C1 segment of cervical spinal cord (tissue), 14 donors: ENCODE measurements at places on chromosomes 16 and 17.
A peak's percentile ranks its signal among the peaks of the same experiment; 100 is the strongest.

- DNase-seq: no peak
Measured at GRCh38 chr17:75625813-75626486, 7.3 kb upstream of the SMIM5 start.

DNA sequence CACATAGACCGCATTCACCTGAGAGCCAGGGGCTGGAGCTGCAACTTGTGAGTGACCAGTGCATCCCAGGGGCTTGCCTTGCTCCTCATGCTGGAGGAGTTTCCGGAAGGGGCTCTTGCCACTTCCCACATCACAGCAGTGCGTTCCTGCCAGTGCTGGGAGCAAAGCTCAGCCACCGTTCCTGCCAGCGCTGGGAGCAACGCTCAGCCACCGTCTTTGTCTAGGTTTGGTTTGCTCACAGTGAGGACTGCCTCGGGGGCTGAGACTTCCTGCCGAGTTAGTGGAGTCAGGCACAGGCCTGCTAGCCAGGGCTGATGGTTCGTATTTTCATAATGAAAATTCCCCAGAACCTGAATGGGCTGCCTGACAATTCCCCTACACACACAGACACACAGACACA, 5.4 kb upstream of the CHRNE start:
- no peak for DNase-seq

DNA sequence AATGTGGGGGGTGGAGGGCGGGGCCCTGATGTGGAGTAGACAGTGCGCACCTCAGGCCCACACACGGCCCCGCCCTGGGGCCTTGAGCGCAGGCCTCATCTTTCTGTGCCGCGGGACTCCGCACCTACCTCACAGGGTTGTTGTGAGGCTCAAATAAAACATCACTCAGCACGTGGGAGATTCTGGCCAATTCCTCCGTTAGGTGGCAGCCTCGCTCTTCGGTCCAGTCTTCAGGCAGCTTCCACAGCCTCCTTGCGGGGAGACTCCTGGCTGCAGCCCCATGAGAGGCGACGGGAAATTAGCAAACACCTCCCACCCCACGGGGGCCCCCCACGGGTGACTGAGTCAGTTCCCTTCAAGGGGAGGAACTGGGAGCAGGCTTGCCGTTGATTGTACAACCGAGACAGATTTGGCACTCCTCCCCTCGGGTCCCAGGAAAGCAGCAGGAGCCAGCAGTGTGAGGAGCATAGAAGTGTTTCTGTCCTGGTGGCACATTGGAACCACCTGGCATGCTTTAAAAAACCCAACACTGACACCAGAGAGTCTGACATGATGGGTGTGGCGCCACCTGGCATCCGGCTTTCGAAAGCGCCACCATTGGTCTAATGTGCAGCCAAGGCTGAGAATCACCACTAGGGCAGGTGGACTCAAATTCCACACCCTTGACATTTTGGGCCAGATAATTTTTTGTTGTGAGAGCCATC, 7.6 kb downstream of the MRM1 start:
- no peak for DNase-seq

DNA sequence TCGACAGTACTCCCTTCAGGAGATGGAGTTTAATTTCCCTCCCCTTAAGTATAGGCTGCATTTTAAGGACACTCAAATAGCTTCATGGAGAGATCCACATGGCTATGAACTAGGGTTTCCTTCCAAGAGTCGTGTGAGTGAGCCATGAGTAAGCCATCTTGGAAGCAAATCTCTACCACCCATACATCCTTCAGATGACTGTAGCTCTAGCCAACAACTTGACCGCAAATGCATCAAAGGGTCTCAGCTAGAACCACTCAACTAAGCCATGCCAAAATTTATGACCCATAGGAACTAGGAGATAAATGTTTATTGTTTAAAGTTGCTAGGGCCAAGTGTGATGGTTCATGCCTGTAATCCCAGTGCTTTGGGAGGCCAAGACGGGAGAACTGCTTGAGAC, 43.4 kb downstream of the METTL16 start:
- DNase-seq: no peak

GRCh38 chr17:33964344-33964979, 290.6 kb upstream of the CCL2 start:
- DNase-seq: no peak

- no peak for DNase-seq
Measured at GRCh38 chr16:28265822-28266221, 26.5 kb upstream of the SBK1 start.

- peak; percentile 53 for DNase-seq
Measured at GRCh38 chr16:57185446-57185944, 344 bp downstream of the PSME3IP1 start.

- DNase-seq: no peak
Measured at GRCh38 chr17:21113049-21113690, 13.6 kb upstream of the DHRS7B start.

GRCh38 chr17:48374650-48375230, 55.3 kb downstream of the SKAP1 start:
- DNase-seq: no peak

DNA sequence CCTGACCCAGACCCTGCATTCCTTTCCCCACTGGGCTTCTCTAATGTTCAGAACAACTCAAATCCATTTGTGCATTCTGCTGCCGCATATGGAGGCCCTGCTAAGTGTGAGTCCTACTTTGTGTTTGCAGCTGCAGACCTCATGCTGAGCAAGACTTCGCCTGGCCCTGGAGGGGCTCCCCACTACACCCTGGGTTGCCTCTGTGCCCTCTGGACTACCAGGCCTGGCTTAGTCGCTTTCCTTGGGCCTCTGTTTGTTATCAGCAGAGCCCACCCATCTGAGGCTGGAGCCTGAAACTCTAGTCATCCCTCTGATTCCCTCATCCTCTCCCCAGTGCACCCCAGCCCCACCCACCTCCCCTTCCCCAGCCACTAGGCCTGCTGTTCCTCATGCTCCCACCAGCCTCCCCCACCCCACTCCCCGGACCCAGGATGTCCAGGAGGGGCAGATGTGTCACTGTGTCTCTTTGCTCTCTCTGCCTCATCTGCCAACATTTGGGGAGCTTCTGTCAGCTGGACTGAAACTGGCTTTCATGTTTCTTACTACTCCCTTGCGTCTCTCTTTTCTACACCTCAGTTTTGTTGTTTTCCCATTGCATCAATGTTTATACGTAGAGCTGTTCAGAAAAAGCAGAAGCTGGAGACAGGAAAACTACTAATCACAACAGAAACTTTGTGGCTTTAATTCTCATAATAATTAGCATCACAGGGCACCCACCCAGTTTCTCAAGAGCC, 17.9 kb upstream of the CD300E start:
- DNase-seq: no peak

- no peak for DNase-seq
Measured at GRCh38 chr17:27390540-27390939, 65.7 kb upstream of the KSR1 start.

- peak; percentile 34 for DNase-seq
Measured at GRCh38 chr17:1003972-1004768, 7.2 kb downstream of the TIMM22 start.

DNA sequence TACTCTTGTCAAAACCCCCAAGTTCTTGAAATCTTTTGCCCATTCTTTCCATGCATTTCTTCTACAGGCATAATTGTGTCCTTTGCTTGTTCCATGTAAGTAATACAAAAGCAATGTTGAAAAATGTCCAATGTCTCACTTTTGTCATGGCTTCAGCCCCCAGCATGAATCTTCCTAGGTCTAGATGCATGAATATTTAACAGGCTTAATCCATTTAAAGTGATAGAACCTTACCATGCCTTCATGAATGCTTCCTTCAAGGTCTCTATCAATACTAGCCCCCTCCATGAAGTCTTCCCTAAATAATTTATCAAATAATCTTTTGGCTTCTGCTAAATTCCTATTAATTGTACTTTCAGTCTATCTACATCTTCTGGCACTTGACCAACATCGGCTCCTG, 46.1 kb upstream of the ANKFY1 start:
- DNase-seq: no peak

DNA sequence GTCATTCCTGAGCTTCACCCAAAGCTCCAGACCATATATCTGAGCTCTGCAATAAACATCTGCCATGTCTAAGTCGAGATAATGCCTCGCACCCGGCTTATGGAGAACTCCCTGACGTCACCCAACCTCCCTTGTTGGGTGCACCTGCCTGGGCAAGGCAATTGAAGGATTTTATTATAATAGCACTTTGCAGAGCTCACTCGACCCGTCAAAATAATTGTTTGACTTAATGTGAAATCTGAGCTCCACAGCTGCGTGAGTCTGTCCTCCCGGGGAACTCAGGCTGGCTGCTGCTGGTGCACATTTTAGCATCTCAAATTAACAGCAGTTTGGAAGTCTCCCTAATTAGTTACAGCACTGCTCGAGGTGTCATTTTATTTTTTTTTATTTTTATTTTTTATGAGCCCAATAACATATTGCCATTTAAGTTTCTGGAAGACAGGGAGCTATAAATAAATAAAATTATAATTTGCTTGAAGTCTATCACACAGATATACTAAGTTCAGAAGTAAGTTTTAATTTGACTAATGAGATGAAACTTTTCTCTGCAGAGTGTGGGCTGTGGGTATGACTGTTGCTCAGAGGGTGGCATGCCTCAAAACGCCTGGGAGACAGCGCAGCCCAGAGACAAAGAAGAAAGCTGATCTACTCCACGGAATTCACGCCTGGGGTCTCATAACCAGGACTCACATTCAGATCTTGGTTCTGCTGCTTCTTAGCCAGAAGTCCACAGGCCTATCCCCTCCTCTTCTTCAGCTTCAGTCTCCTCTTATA, 401.4 kb upstream of the C16orf82 start:
- DNase-seq: no peak

DNA sequence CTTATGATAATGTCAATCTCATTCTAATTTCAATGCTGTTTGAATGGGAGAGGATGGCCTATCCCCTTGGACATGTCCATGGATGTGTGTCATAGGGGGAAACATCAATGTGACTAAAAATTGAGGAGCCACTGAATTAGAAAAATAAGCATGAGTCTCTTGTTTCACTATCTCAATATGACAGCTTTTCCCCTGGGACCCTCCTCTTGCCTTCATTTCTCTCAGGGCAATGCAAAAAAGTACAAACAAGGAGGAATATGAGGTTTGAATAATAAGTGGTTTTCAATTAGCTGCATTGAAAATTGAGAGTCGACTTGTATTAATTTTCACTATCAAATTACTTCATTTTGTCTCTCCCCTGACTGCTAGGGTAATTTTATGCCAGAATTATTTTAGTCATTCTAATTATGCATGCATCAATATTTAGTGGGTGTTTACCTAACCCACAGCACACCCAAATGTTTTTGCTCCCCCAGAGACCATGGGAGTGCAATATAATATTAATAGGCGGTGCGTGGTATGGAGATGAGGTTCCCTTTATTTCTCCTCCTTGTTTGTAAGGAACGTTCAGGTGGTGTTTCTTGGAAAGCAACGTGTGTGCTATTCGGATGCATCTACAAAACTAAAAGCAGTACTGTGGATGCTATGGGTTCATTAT, 6.8 kb upstream of the SDR42E1 start:
- no peak for DNase-seq

GRCh38 chr16:56793492-56793891, 63.6 kb downstream of the NUP93 start:
- DNase-seq: no peak

DNA sequence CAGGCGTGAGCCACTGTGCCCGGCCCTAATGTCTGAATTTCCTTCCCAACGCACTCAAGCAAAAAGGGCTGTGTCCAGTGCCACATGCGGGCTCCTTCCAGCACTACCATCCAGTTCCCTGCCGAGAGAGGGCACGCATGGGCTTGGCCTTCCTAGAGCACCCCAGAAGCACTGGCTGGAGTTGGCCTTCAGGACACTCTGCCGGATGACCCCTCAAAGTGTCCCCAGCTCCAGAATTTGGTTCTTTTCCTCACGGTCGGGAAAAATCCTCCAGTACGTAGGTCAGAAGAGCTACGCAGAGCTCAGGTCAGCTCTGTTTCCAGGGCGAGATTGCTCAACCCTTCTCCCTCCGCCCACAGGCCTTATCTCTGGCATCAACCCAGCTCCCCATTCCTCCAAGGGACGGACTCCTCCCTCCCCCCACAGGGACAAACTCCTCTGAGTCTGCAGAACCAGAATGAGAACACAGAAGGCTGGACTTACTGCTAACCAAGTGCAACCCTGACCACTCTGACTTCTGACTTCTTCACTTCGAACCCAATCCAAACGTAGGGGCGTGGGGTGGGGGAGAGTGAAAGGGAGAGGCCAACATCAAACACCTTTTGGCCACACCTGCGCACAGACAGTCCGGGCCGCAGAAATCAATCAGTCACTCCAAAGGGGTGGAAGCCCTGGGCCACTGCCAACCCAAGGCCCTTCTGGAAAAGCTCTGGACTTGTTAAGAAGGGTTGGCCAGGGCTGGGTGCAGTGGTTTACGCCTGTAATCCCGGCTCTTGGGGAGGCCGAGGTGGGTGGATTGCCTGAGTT, 3.6 kb downstream of the CDC42EP4 start:
- no peak for DNase-seq

DNA sequence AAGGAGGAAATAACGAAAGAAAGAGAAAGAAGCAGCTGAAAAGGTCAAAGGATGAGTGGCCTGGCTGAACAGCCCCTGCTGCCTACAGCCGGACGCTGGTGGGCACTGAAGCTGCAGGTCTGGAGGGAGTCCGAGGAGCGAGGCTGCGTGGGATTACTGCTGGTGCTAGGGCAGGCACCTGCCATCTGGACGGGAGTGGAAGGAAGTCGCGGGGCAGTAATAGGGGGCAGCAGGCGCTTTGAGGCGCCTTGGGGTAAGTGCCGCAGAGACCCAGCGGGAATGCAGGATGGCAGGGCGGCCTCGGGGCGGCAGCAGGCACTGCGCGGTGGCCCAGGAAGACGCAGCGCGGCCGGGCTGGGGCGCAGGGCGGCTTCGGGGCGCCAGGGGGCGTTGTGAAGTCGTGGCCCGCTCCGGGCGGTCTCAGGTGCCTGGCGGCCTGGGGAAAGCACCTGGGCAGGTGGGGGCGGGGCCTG, 303 bp upstream of the SCNN1G start:
- DNase-seq: peak; percentile 72

DNA sequence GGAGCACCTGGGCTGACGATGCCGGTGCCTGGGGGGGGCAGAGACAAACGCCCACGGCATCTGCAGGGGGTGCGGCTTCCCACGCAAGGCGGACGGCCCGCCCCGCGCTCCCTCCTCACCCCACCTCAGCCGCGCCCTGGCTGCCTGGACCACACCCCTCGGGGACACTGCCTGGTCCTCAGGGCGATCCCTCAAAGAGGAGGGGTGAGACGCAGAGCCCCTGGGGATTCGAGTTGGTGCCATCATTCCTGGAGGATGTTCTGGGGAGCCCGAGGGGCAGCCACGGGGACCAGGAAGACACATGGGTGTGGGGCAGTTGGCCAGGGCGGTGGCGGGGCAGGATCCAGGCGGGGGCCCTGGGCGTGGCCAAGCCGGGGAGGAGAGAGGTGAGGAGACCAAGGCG, 3.9 kb downstream of the IGFALS start:
- DNase-seq: no peak

DNA sequence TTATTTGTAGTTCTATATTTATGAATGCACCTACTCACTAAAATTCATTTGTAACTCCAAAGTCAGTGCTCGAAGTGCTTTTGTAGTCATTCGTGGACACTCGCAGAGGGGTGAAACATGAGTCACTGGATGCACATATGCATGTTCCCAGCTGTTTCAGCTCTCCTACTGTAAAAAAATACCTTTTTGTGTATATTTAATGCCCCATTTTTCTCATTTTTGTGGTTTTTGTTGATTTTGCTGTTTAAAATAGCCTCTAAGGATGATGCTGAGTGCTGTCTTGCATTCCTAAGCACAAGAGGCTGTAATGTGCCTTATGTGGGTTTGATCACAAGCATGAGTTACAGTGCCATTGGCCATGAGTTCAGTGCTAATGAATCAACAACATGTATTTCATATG, 30.6 kb downstream of the CENPV start:
- DNase-seq: no peak

- DNase-seq: no peak
Measured at GRCh38 chr16:58264007-58264406, 30.8 kb downstream of the PRSS54 start.
